NCI-H187 treated with DMSO at 0.1 percent for 48 hours (cell line): ENCODE measurements at places on chromosomes 5 and 9.

GRCh38 chr5:78007233-78007632, 231.1 kb upstream of the TBCA start:
- DNase-seq, result no peak

- DNase-seq, result no peak
These were observed 2.3 kb downstream of the SSBP2 start for GRCh38 chr5:81748556-81748955.

- no peak for DNase-seq
These were observed 106.2 kb downstream of the MAST4 start for GRCh38 chr5:66702426-66702825.

GRCh38 chr9:90778746-90779145, 22.9 kb upstream of the SYK start:
- no peak for DNase-seq

DNA sequence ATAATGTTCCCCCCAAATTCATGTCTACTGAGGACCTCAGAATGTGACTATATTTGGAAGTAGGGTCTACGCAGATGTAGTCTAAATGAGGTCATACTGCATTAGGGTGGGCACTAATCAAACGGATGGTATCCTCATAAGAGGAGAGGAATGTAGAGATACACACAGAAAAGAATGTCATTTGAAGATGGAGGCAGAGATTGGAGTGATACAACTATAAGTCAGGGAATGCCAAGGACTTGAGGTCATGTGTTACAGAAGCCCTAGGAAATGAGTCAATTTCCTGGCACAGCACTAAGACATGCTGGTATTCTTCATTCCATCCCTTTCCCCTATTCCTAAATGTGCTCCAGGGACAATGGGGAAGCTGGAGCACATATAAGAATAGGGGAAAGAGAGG, 758 bp upstream of the PDCD1LG2 start:
- DNase-seq, result no peak

- no peak for DNase-seq
These were observed 96.8 kb downstream of the INIP start for GRCh38 chr9:112621018-112621655.

DNA sequence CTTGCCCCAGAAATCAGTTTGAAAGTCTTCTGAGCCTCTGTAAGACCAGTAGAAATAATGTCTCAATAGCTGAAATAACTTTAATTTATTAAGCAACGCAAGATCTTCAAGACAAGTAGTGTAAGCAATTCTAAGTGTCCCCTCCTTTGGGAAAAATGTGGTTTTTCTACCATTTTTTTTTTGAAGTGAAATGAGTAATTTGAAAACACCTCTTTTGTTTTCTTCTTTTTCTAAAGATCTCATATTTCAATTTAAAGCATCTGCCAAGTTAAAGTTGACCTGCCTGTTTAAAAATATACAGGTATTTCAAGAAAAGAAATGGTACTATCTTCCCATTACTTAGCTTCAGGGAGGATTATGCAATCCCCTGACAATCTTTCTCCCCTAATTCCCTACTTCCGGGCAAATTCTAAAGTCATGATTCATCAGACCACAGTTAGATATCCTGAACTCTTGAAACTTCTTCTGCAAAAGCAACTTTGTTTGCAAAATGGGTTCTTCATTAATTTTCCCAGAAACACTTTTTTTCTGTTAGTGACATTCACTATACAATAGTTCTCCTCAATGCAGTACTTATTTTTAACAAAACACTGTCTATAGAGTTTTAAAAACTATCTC, 7.8 kb upstream of the ANXA1 start:
- DNase-seq, result no peak

DNA sequence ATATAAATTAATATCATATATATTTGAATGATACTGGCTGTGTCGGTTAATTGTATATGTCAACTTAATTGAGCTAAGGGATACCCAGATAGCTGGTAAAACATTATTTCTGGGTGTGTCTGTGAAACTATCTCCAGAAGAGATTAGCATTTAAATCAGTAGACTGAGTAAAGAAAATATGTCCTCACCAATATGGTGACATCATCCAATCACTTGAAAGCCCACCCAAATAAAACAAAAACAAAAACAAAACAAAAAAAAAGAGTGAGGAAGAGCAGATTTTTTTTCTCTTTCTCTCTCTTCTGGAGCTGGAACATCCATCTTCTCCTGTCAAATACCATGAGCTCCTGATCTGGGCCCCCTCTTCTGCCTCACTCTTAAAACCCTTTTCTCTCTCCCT, 15.7 kb upstream of the CCDC152 start:
- DNase-seq, result no peak

DNA sequence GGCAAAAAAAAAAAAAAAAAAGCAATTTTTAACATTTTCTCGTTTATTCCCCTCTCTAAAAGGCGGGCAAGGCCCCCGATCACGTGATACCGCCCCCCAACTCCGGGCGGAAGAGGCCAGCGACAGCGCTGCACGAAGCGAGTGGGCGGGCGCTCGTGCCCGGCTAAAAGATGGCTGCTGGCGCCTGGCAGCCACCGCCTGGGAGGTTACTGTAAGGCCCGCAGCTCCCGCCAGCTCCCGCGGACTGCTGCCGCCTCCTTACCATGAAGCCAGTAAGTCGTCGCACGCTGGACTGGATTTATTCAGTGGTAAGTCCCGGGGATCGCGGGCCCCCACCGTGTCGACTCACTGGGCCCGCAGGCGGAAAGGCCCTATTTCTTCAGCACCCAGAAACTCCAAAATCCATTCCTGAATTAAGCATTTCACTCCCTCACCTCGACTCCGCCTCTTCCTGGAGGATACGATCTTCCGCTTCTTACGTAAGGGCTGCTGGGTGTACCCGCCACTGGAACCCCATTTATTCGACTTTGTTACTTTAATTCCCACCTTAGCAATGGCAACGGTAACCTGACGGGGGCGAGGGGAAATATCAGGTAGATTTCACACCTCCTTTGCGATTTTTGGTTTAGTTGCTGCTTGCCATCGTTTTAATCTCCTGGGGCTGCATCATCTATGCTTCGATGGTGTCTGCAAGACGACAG, at the start of the genes SMIM27 and TOPORS:
Gene SMIM27, plus strand, starts transcription at position 156 of the 701 bp plus-strand sequence. Its CDS starts 108 bp downstream, at position 264.
Gene TOPORS, minus strand, starts transcription at position 415 of the 701 bp plus-strand sequence. Its CDS starts 150 bp downstream, at position 265.
- peak; percentile 43 for DNase-seq

GRCh38 chr9:108300306-108301287, 555.2 kb downstream of the ACTL7B start:
- DNase-seq, result no peak

GRCh38 chr9:134623258-134624066, 18.1 kb upstream of the COL5A1 start:
- DNase-seq, result no peak

DNA sequence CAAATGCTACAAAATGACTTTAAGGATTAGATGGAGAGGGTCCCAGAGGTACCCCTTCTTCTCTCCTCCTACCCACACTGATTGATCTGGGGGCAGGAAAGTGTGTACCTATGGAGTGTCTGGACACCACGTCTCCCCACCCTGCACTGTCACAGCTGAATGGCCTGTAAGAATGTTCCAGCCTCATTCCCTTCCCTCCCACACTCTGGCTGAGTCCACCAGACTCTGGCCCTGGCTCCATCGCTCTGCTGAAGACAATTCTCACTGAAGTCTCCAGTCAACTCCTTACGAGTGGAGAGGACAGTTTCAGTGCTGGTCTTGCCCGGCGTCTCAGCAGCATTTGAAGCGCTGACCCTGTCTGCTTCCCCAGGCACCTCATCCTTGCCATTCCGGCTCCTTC, 105.8 kb downstream of the TTLL11 start:
- no peak for DNase-seq

DNA sequence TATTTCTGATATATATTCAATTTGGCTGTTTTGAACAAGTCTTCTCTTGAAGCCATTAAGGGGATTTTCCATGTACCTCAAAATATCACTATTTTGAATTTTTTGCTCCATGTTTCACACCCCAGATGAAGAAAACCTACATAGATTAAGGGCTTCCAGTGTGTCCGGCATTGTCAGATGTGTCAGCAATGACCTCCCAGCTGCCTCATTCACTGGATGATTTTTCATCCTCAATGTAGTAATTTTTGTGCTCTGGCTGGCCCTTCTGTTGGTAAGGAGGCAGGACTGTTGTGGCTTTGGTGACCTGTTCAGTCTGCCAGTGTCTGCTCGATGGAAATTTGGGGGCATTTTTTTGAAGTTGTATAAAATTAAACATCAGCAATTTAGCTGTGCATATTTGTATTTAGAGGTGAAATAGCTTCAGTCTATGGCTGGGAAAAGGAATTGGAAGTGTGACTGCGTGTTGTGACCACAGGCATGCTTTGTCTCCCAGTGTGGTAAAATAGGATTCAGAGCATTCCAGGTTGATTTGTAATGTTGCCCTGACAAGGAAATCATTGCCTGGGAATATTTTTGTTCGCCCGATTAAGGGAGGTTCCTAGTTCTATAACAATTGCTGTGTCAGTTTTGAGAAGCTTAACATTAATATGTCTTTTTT, 312.4 kb downstream of the ARHGEF28 start:
- no peak for DNase-seq

- DNase-seq, result no peak
These were observed 35.3 kb upstream of the FLT4 start for GRCh38 chr5:180684623-180685161.

- no peak for DNase-seq
These were observed 42.2 kb downstream of the NIPAL4 start for GRCh38 chr5:157502143-157502647.

GRCh38 chr9:87515006-87515405, 17.3 kb downstream of the DAPK1 start:
- DNase-seq, result no peak

- no peak for DNase-seq
These were observed 46.1 kb downstream of the NR6A1 start for GRCh38 chr9:124725068-124725452.

DNA sequence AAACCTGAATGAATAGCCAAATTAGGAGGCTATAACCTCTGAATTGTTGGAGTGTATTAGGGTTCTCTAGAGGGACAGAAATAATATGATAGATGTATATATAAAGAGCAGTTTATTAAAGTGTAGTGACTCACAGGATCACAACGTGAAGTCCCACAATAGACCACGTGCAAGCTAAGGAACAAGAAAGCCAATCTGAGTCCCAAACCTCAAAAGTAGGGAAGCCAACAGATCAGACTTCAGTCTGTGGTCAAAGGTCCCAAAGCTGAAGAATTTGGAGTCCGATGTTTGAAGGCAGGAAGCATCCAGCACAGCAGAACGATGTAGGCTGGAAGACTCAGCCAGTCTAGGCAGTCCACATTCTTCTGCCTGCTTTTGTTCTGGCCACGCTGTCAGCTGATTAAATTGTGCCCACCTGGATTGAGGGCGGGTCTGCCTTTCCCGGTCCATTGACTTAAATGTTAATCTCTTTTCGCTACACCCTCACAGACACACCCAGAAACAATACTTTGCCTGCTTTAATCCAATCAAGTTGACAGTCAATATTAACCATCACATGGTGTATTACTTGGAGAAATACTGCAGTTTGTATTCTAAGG, 550.6 kb downstream of the CDH10 start:
- no peak for DNase-seq

GRCh38 chr5:39905356-39905755, 480.6 kb upstream of the DAB2 start:
- no peak for DNase-seq
